Aorta (tissue), 5 donors: ENCODE measurements at places on chromosomes 1 and 21. TPM values are rescaled to one million over a fixed set of nuclear protein-coding genes. Genes with fewer than 3 reads are reported as not detected.

DNA sequence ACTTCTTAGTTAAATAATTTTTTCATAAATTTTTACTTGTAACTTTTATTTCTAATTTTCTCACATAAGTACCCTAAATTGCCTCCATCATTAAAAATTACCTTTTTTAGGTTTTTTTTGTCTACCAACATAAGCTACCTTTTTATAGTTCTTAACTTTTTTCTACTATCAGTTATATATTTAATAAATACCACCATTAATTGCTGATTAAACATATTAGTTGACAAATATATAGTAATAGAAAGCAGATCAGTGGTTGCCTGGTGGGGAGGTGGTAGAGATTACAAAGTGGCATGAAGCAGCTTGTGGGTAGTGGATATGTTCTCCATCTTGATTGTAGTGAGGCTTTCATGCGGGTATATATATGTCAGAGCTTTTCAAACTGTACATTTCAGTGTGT lies 6.1 kb upstream of the SH3BP5L start:
- H3K27me3 ChIP-seq = no peaks in the 10 kb centered on the region
- H3K4me1 ChIP-seq = no peaks in the 10 kb centered on the region
- no peak for DNase-seq
- no peak overlapping the region for H3K4me3 ChIP-seq
- H3K27ac ChIP-seq = no peak overlapping the region

DNA sequence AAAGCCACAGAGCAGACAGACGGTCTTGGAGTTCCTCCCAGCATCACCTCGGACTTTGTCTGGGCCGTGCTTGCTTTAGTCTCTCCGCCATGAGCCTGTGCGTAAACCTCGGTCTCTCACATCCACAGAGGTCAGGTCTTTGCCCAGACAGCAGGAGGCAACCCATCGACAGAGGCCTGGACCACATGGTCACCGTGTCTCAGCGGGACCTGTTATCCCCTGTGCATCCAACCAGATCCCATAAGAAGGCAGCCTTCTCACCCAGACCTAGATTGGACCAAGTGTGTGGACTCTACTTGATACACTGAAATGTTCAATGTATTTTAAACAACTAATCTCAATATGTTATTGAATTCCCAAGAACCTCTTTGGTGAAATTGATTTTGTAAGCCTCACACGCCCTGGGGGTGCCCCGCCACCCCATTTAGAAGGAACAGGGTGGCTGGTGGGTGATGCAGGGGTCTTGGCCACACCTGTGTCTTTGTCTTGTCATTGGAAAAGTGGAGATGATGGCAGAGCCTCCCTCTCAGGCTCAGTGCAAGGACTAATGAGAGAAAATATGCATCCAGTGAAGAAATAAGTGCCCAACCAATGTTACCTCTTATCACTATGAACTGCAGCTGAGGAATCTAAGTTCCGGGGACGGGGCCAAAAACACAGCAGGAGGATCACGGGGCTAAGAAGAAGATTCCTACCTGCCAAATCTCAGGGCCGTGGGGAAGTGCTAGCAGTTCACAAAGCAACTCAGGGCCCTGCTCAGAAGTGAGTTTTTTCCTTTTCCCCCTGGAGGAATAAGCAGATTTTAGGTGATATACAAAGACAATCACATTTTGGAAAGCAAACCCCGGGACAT lies 101.6 kb upstream of the BACE2 start:
- no peak for DNase-seq
- no peaks in the 10 kb centered on the region for H3K36me3 ChIP-seq
- H3K27ac ChIP-seq = no peak overlapping the region
- H3K27me3 ChIP-seq = no peaks in the 10 kb centered on the region
- H3K4me1 ChIP-seq = no peaks in the 10 kb centered on the region
- no peak overlapping the region for H3K4me3 ChIP-seq

DNA sequence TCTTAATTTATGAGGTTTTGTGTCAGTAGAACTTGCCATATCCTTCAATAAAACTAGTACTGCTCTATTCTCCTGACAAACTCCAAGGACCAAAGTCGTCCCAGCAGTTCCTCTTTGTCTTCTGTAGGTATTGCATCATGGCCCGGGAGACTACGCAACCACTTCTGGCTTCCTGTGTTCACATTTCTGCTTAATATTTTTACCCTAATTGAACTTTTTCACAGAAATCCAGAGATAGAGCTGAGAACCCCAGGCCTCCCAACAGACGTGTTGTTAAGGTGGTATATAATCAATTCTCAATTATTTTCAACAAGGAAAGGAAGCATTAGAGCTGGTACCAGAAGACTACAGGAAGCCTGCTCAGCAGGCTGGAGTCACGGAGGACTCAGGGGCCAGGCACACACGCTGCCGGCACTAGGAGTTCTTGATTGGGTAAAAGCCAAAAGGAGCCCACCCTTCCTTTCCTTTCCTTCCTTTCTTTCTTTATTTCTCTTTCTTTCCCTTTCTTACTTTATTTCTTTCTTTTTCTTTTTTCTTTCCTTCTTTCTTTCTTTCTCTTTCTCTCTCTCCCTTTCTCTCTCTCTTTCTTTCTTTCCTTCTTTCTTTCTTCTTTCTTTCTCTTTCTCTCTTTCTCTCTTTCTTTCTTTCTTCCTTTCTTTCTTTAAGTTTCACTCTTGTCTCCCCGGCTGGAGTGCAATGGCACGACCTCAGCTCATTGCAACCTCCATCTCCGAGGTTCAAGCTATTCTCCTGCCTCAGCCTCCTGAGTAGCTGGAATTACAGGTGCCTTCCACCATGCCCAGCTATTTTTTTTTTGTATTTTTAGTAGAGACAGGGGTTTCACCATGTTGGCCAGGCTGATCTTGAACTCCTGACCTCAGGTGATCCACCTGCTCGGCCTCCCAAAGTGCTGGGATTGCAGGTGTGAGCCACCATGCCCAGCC lies 173.7 kb downstream of the ZBTB18 start:
- H3K4me3 ChIP-seq = no peak overlapping the region
- no peak overlapping the region for H3K27ac ChIP-seq
- no peaks in the 10 kb centered on the region for H3K27me3 ChIP-seq
- no peaks in the 10 kb centered on the region for H3K4me1 ChIP-seq

NUF2 gene
- 1.2 TPM for total RNA-seq

CFHR2 gene
- total RNA-seq = not detected

NR0B2 gene
- total RNA-seq = not detected
